AG20443 (cell line): ENCODE measurements at places on chromosomes 4 and X.

DNA sequence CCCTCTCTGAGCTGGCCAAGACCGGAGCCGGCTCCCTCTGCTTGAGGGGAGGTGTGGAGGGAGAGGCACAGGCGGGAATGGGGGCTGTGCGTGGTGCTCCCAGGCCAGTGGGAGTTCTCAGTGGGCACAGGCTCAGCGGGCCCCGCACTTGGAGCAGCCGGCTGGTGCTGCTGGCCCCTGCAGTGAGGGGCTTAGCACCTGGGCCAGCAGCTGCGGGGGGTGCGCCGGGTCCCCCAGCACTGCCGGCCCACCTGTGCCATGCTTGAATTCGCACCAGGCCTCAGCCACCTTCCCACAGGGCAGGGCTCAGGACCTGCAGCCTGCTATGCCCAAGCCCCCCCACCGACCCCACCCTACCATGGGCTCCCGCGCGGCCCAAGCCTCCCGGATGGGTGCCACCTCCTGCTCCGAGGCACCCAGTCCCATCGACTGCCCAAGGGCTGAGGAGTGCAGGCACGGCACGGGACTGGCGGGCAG lies 602.5 kb downstream of the KCTD8 start:
- DNase-seq = no peak

DNA sequence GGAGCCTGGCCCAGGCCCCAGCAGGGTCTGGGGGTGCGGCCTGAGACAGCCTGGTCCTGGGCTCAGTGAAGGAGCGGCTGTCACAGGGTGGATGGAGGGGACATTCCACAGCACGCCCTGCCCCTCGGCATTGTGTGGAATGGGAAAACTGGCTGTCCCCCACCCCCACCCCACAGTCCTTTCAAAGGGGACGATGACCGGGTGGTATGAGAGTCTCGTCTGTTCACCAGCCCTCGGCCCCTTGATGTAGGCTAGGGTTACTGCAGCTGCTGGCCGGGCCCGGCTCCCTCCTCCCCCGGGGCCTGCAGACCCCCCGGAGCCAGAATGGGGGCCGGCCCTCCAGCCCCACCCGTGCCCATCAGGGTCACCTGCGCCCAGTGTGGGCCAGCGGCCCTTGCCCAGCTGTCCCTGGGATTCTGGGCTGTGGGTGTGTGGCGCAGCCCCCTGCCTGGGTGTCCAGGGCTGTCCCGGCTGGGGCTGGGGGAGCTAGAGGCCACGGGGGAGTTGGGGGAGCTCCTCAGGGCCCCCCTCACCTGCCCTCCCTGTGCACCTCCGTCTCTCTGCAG lies 11.7 kb downstream of the FGFRL1 start:
- no peak for DNase-seq

GRCh38 chrX:140091125-140091886 lies 126.0 kb upstream of the CXorf66 start:
- peak; percentile 40 for DNase-seq

- DNase-seq = no peak
Observed at GRCh38 chrX:42495139-42495538, 282.8 kb downstream of the PPP1R2C start.

DNA sequence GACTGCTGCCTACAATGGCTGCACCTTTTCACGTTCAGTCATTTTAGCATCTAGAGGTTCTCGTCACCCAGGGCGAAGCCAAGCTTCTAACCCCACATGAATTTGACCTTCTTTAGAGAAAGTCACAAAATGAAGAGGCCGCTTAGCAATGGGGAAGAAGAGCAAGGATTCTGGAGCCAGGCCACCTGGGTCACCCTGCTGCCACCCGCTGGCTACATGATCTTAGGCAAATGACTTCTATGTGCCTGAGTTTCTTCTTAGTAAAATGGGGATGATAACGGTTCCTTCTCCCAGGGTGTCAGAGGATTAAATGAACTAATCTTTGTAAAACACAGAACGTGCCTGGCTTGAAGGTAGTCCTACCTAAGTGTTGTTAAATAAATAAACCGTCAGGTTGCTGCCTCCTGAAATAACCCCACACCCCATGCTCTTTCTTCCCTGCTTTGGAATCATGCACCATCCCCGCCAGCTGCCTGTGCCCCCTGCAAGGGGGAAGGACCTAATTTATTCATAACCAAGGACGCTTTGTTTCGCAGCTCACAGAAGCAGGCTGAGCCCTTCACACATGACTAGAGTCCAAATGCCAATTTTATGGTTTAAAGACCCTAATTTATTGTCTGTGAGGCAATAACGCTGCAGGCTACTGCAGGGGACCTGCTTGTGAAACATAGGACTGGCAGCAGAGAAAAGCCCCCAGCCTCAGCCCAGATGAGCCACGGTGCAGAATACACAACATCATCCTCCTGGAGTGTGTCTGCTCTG lies 28.6 kb upstream of the NSG1 start:
- no peak for DNase-seq

DNA sequence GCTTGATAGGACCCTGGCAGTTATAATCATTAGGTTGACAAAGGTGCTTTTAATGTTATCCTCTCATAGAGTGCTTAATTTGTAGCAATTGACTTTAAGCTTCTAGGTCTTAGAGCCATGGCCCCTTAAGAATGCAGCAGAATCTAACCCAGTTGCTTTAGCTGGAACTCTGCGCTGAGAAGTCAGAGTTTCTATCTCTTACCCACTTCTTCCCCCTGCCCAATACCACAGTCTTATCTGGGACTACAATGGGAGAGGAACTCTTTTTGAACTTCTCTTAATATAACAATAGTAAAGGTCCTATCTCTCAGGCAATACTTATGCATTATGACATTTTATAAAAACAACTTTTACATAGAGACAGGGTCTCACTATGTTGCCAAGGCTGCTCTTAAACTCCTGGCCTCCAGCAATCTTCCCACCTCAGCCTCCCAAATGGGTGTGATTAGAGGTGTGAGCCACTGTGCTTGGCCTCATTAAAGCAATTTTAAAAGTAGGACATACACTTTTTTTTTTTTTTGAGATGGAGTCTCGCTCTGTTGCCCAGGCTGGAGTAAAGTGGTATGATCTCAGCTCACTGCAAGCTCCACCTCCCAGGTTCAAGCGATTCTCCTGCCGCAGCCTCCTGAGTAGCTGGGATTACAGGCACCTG lies 1.8 kb downstream of the TLR10 start:
- DNase-seq = no peak
